ENCODE measurements at places on chromosomes 11 and 22.

DNA sequence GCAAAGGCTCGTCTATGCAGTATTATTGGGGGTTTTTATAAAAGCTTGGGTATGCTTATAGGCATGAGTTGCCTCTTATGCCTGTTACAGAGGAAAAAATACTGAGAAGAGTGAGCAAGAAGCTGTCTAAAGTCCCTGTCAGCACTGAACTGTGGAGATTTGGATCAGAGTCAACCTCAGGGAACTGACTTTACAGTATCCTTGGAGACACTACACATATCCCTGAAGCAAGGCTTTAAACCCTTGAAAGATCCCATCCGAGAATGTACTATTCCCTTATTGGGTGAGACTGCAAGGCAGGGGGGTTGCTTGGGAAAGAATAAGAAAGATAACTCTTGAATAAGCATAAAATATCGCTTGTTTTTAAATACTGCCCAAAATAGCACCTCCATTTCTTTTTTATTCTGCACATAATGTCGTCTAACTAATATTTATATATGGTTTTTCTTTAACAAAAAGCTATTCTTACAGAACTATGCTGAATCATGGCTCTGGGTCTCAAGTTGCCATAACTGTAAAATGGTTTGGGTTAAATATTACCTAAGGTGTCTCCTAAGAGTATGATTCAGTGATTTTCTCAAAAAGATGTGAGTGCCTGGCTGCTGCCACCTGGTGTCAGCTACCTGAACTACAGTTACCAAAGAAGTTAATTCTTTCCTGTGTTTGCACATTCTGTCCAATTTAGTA lies 1062.8 kb downstream of the DLG2 start:
- no peak for DNase-seq

GRCh38 chr11:12161137-12161536 lies 50.7 kb downstream of the MICAL2 start:
- no peak for DNase-seq

- no peak for DNase-seq
These were observed 18.2 kb downstream of the TEAD1 start for GRCh38 chr11:12692229-12693075.

DNA sequence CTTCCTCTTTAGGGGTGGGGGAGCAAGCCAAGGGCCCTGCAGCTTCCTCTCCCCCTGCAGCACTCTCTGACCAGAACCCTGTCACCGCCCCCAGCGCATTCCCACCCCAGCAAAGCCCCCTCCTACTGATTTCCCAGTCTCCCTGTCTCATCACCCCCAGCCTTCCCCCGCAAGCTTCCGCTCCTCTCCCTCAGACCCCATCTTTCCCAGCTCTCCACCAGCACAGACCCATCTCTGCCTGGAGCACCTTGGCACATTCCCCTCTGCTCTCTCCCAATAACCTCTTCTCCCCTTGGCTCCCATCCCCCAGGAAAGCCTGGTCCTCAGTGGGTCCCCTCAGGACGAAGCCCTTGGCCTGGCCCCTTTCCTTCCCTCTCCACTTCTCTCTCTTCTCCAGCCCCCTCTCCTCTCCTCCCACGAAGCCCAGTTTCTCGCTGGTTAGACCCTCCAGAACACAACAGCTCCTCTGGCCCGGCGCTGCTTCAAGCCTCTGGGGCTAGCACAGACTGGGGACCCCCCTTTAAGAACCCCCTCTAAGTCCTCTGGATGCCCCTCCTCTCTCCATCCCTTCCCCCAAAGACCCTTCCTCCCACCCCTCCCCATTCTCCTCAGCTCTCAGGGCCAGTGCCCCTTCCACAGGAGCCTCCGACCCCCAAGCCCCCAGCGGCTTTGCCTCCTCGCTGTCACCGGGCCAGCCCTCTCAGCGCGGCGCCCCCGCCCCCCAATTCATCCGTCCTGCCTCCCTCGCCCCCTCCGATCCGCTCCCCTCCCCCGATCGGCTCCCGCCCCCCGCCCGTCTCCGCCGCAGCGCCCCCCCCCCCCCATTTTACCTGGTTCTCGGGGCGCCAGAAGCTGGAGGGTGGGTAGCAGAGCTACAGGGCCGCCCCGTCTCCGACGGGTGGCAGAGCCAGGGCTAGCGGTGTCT lies 594 bp downstream of the NRXN2 start:
- DNase-seq = no peak

- no peak for DNase-seq
These were observed 461.7 kb downstream of the NTM start for GRCh38 chr11:131832079-131832478.

- DNase-seq = no peak
These were observed 82.1 kb downstream of the KCNQ1 start for GRCh38 chr11:2526808-2527381.

DNA sequence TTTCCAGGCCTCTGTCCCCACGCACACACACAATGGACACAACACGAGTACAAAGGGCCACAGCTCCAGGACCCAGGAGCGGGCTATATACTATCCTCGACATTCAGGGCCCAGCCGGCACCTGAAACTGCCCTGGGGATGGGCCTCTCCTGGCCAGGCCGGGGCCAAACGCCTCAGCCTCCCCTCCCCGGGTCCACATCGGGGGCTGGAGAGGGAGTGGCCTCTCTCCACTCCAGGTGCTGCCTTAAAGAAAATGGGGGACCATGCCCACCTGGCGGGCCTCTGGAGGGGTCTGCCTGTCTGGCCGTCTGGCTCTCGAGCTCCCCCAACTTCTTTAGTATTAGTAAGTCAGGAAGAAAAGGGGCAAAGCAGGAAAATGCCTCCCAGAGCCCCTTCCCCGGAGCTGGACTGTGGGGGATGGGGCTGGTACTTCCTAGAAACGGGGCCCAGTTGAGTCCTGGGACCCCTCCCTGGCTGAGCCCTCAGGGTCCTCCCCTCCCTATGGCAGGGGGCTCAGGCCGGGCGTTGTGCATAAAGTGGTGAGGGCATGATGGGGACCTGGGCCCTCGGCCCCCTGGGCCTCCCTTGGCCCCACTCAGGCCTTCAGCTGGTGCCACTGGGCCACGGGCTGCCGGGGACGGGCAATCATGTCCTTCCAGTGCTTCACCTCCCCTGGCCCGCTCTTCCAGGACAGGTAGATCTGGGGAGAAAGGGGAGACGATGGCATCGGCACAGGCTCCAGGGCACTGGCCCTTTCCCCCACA lies 9.7 kb downstream of the LRRC10B start:
- no peak for DNase-seq

DNA sequence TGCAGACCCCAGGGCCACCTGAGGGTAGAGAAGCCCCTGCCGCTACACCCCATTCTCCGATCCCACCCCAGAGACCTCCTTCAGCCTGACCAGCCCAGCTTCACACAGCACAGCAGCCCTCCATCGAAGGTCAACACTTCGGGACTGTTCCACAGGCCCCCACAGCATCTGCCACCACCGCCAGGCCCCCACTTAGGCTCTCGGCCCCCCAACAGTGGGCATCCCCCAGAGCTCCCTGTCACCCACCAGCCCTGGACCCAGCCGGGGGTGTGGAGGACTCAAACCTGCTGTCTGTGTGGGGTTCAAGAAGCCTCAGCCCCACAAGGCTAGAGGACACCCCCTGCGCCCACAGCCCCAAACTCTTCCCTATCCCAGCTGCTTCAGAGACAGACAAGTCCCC lies 6.2 kb downstream of the SBF1 start:
- no peak for DNase-seq

GRCh38 chr11:21988477-21988876 lies 204.4 kb upstream of the ANO5 start:
- no peak for DNase-seq

GRCh38 chr22:37047006-37047405 lies 4.5 kb upstream of the KCTD17 start:
- DNase-seq = no peak
